ENCODE measurements at places on chromosomes 3 and 15.

GRCh38 chr3:151568184-151568583 lies 107.3 kb upstream of the IGSF10 start:
- DNase-seq, result no peak

GRCh38 chr15:40286061-40286532 lies 3.2 kb upstream of the ANKRD63 start:
- DNase-seq, result no peak

DNA sequence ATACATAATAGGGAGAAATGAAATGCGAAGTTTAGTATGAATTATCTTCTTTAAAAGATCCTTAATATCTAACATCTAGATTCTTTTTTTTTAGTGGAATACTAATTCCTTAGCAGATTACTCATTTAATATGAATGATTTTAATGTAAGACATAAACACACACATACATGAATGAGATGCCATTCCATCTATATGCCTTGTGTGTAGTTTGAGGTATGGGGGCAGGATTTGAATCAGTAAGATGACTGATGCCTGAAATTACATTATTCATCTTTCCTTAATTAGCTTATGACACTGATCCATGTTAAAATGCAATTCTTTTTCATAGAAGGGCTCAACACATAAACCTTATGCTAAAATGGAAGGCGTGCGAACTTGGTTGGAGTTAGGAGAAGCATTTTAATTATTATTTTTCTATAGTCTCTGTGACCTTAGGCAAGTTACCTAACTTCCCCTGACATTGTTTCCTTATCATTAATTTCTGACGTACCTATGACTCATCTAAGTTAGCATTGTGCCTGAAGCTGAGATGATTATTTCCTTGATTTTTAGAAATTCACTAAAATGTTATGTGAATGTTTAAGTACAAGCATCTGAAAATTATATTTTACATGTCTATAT lies 10.8 kb upstream of the BNIP2 start:
- no peak for DNase-seq

DNA sequence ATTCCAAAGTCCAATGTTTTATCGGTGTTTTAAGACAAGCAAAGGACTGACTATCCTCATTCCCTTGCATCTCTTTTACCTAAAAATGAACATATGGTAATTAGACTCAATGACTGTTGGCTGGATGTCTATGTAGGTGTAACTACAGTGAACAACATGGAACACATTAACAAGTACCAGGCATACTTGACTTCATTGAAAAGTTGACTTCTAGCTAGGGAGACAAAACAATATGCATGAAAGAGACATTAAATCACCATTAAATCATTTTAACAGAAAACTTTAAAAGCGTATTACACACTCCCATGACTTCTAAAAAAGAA lies 34.3 kb upstream of the ANPEP start:
- no peak for DNase-seq

GRCh38 chr3:183032880-183033555 lies 52.7 kb upstream of the DCUN1D1 start:
- no peak for DNase-seq

DNA sequence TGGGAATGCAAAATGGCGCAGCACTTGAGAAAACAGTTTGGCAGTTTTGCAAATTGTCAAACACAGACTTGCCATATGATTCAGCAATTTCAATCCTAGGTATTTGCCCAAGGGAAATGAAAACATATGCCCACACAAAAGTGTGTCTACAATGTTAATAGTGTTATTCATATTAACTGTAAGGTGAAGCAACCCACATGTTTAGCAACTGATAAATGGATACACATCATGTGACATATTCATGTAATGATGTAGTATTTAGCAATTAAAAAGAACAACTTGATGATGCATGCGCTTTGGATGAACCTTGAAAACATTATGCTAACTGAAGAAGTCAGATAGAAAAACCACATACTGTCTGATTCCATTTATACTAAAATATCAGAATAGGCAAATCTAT lies 539.0 kb upstream of the PPP2R3A start:
- no peak for DNase-seq

- DNase-seq, result no peak
These were observed 38.8 kb downstream of the TRAT1 start for GRCh38 chr3:108861401-108861800.

DNA sequence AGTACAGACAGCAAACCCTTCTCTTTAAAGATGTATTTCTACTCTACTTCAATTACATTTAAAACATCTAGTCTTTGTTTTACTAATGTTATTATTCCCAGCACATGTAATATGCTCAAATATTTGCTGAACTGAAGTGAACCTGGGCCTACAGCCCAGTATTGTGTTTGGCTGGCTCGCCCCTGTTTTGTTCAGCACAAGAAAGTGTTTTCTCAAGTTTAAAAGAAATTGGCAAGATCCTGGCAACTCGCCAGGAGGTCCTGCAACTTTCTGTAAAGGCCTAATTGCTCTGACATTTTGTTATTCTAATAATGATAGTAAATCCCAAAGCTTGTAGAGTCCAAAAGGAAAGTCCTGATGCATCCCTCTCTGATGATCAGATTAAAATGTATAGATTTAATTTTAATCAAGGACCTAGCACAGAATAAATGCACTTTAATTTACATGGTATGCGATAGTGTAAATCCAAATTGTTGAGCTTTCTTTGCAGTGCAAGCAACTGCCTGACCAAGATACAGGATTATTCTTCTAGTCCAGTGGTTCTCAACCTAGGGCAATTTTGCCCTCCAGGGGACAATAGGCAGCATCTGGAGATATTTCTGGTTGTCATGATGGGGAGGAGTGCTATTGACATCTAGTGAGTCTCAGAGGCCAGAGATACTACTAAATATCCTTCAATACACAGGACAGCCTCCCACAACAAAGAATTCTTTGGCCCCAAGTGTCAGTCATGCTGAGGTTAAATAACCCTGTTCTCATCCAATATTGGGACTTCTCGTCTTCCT lies 35.7 kb upstream of the TMOD3 start:
- DNase-seq, result no peak

DNA sequence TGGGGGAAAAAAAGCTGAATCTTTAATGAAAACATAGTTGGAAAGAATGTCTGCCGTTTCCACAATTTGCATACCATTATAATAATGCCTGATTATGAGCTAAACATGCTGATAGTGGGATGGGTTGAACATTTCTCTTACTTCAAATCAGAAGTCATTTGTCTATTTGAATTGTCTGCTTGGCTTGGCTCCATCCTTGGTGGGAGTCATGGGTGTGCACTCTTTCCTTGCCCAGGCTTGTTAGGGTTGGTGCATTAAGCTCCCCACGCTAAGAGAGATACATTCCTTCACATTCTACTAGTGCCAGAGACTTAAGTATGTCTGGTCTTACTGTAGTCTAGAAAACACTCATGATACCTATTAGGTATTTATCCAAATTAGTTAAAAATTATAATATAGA lies 121.4 kb upstream of the RARB start:
- no peak for DNase-seq

DNA sequence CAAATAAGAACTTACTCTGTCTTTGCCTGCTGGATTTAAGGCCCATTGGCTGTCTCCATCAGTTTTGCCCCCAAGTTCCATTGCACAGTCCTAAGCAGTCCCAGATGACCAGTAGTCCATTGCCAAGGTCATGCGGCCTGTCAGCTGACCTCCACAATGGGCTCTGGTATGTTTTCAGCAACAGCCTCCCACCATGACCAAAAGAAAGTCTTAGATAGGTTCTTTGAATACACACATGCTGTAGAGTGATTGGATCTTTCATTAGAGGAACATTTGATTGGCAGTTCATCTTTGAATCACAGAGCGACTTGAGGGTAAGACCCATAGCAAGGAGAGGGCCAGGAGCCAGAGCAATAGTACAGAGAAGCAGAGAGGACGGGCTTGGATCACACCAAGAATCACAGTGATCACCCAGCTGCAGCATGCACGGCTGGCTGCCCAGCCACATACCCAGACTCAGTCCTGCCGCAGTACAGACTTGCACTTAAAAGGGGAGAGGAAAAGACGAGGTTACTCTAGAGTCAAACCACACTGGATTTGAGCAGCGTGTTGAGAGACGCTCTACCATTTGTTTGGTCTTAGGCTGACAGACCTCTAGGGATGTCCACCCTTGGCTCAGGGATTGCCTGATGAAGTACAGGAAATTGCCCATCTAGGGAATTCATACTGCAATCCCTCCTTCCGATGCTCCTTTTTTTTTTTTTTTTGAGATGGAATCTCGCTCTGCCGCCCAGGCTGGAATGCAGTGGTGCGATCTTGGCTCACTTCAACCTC lies 50.4 kb downstream of the APH1B start:
- no peak for DNase-seq

GRCh38 chr3:185824051-185825005 lies 514 bp downstream of the IGF2BP2 start:
- DNase-seq, result no peak

GRCh38 chr3:169028716-169029115 lies 634.8 kb downstream of the MECOM start:
- no peak for DNase-seq

DNA sequence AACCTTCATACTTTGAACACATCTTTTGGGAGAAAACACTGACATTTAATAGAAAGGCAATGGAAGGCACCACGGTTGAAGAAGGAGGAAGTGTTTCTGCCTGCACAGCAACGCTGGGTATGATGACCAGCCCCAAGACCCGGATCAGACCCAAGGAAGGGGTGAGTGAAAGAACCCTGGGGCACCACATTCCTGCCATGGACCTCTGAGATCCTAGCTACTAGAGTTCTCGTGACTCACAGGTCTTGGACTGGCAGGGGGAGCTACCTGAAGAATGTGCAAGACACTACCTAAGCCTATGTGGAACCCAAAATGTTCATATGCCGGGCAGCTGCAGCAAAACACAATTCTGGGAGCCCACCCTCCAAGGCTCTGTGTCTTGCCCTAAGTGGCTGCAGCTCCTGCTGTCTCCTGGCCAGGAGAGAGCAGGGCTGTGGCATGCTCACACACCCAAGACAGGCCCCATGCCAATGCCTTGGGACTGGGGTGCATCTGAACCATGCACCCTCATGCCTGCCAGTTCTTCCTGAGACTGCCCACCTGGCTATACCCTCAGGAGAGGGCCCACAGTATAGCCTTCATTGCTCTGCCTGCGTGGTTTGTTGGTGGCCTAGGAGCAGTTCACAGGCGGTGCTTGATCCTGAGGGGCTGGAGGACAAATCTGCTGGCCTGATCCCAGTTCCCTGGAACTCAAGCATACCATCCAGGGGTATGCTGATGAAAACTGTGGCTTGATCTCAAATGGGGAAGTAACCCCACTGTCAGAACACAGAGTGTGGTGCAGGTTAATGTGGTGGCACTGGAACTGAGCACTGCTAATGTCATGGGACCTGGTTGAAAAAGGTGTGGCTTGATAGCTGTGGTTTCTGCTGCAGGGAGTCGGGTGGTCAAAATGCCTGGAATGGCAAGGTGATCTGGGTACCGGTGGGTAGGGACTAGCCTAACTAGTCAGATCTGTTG lies 353.3 kb upstream of the ARHGEF26 start:
- no peak for DNase-seq

GRCh38 chr3:11074451-11074850 lies 79.8 kb upstream of the HRH1 start:
- DNase-seq, result no peak

- DNase-seq, result no peak
These were observed 1111.2 kb downstream of the TUSC7 start for GRCh38 chr3:117820658-117821299.

DNA sequence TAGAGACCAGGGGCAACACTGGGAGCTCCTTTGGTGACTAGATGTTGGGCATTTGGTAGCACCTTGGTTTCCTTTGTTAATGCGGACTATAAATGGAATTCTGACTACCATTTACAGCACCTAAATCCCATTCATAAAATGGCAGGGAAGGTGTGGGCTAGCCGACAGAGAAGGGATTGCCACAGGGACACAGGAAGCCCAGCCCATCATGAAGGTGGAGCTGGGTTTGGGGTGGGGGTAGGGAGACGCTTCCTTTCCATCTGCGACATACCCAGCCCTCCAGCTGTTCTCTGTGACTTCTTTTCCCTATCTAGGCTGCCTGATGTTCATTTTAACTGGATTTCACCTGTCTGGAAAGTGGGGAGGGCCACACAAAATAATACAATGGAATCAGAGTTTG lies 21.0 kb downstream of the ABHD2 start:
- no peak for DNase-seq

DNA sequence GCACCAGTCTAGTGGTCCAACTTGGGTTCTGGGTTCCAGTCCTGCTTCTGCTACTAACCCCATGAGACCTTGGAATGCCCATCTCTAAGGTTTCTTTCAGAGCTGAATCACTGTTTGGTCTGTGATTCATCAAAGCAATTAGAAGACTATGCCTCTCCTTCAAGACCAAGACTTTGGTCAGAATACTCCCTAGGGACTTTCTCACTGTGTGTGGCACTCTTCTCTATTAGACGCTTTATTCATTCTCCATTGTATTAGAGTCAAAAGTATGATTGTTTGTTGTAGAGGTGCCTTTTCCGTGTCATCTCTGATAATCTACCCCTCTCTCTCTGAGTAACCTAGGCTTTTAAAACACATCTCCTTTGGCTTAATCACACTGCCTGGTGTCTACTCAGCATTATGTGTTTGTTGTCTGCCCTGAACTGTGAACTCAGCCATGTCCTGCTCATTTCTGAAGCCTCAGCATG lies 90.5 kb downstream of the LPP start:
- DNase-seq, result no peak

DNA sequence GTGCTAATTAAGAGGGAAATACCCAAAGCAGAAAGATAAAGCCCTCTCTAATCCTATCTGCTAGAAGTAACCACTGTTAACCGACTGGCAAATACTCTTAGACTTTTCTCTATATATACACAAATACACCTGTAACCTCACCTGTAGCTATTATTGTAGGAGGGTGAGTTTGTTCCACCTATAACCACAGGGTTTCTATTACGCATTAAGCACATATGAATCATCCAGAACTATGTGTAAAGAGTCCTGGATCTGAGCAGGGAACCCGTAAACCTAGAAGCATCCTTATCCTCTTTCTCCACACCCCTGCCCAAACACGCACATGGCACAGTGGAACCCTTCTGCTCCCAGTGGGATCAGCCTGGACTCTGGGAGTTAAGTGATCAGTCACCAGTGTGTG lies 172.8 kb upstream of the C2CD4B start:
- no peak for DNase-seq

DNA sequence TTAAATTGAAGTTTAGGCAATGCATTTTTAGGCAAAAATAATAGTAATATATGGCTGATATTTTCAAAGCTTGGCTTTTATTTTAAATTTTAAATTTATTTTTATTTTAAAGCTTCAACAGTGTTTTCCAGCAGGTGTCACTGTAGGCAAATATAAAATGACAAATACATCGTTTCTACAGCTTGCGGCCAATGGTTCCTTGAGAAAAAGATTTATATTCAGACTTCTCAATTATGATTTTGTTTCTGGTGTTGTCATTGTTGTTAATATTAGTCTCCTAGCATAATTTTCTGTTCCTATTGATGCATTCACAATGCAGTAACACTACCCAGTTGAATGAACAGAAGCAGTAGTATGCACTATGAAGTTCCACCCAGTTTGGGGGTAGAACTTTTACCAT lies 220.7 kb upstream of the DNAJC19 start:
- DNase-seq, result no peak
